ENCODE measurements at places on chromosomes 12 and 14.

- peak; percentile 7 for DNase-seq
Observed at GRCh38 chr14:32940066-32940651, 1.5 kb downstream of the NPAS3 start.

DNA sequence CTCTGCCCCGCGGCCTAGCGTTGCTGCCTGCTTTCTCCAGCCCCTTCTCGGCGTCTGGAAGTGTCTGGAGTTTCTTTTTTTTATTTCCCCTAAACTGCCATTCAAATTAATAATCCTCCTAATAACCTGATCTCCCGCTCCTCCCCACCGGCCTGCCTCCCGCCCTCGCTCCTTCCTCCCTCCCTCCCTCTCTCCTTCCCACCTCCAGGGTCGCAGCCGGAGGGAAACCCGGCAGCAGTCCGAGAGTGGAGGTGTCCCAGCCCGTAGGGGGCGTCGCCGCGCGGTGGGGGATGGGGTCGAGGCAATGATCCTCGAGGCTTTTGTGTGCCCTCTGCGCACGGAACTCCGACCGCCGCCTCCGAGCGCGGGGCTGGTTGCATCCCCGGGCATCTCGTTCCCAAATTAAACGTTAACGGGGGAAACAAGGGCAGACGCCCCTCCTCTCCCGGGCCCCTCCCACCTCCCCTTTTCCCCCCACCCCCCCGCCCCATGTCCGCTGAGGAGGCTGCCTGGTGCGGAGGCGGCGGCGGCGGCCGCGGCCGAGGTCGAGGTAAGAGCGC is 1.0 kb upstream of the SOCS2 start:
- peak; percentile 14 for DNase-seq

GRCh38 chr12:54443446-54443845 is 24.4 kb upstream of the ITGA5 start:
- no peak for DNase-seq

GRCh38 chr14:32896979-32897697 is 41.5 kb upstream of the NPAS3 start:
- DNase-seq: no peak

DNA sequence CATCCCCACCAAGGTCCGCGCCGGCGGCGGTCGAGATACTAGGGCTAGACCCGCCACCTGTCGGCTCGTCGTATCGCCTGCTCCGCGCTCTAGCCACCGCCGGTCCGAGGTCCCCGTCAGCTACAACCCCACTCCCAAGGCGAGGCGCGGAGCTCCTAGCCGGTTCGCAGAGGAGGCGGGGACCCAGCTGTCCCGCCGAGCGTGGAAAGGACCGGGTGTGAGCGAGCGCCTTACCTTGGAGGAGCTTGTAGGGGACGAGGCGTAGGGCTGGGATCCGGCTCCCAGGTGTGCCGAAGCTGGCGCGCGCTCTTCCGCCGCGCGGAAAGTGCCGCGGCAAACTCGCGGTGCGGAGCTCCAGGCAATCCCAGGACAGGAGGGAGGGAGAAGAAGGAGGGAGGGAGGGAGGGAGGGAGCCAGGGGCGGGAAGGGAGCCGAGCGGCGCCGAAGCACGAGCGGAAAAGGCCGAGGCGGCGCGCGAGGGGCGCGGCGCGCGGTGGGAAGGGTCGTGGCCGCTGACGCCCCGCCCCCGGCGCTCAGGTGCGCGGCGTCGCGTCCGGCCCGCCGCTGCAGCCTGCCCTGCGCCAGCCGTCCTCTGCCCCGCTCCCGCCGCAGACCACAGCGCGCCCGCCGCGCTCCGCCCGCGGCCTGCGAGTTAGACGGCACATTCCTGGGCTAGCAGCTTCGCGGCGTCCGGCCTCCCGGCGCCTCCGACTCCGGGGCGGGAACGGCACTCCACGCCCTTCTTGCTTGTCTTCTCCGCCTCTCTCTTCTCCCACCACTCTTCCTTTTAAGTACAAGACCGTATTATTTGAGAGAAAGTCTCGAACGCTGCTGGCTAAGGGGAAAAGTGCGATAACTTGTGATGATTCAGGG is at the start of gene PAWR:
Gene PAWR (minus strand): TSS at position 327 of the 873 bp plus-strand sequence. CDS start 720 bp downstream, outside the sequence.
- peak; percentile 40 for DNase-seq

- DNase-seq: no peak
Observed at GRCh38 chr14:20578784-20579502, 8.9 kb downstream of the RNASE11 start.

- DNase-seq: no peak
Observed at GRCh38 chr14:76152333-76152681, 585 bp downstream of the GPATCH2L start.

- no peak for DNase-seq
Observed at GRCh38 chr14:32817780-32818179, 120.9 kb upstream of the NPAS3 start.
